Right atrium auricular region (tissue), 2 donors: ENCODE measurements at places on chromosomes 13 and 19. TPM values are rescaled to one million over a fixed set of nuclear protein-coding genes. Genes with fewer than 3 reads are reported as not detected.

DNA sequence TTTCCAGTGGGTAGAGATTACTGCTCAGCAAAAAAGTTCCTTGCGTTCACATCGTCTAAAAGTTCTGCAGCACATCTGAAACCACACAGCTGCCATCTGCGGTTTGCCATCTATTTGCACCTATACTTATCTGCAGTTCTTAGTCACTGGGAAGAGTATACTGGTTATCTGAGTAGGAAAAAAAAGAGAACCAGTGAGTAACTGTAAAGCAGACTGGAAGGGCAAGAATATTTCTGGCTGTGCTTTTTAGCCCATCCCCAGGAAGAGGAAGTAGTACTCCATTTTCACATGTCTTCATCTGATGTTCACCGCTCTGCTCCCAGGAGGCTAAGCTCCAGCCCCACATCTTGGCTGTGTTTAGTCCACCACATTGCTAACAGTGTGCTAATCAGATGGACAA lies 35.6 kb downstream of the EFNB2 start:
- H3K27me3 ChIP-seq, result no peaks in the 10 kb centered on the region
- H3K36me3 ChIP-seq, result no peaks in the 10 kb centered on the region
- DNase-seq, result no peak
- H3K27ac ChIP-seq, result no peak overlapping the region
- no peak overlapping the region for H3K4me3 ChIP-seq
- H3K4me1 ChIP-seq, result no peaks in the 10 kb centered on the region

The TEX101 gene
- total RNA-seq, result not detected

The LHB gene
- total RNA-seq, result not detected

DNA sequence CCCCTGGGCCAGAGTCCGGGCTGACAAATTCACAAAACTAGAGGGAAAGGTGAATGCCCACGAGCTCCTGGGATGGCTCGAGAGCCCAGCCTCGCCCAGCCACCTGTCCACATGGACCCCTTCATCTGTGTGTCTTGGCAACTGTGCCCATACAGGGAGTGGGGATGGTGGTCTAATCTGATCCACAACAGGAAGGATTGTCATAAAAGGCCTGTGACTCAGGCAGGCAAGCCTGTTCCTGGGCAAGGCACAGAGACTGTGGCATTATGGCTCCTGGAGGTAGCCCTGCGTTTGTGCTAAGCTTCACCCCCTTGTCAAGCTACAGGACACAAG lies 20.0 kb downstream of the CAPS start:
- H3K36me3 ChIP-seq, result peaks cover 44% of the 10 kb centered on the region
- H3K4me3 ChIP-seq, result no peak overlapping the region
- no peak for DNase-seq
- H3K4me1 ChIP-seq, result peaks cover 34% of the 10 kb centered on the region
- H3K27ac ChIP-seq, result no peak overlapping the region
- H3K27me3 ChIP-seq, result no peaks in the 10 kb centered on the region

DNA sequence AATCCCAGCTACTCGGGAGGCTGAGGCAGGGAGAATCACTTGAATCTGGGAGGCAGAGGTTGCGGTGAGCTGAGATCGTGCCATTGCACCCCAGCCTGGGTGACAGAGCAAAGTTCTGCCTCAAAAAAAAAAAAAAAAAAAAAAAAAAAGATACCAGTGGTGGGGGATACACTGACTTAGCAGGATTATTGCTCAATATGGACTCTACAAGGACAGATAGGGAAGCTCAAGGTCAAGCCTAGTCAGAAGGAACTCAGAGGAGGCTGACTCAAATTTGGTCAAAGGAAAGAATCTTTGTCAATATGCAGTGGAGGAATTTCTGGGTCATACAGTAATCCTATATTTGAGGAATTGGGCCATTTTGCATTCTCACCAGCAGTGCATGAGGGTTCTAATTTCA lies 6.7 kb upstream of the DIAPH3 start:
- peaks cover 6% of the 10 kb centered on the region for H3K4me1 ChIP-seq
- no peak overlapping the region for H3K27ac ChIP-seq
- no peaks in the 10 kb centered on the region for H3K27me3 ChIP-seq
- no peak for DNase-seq

- H3K27ac ChIP-seq, result no peak overlapping the region
- no peaks in the 10 kb centered on the region for H3K4me1 ChIP-seq
- no peak for DNase-seq
- H3K36me3 ChIP-seq, result peaks cover 17% of the 10 kb centered on the region
These were observed 1.2 kb upstream of the SLC6A16 start for GRCh38 chr19:49326165-49326704.

DNA sequence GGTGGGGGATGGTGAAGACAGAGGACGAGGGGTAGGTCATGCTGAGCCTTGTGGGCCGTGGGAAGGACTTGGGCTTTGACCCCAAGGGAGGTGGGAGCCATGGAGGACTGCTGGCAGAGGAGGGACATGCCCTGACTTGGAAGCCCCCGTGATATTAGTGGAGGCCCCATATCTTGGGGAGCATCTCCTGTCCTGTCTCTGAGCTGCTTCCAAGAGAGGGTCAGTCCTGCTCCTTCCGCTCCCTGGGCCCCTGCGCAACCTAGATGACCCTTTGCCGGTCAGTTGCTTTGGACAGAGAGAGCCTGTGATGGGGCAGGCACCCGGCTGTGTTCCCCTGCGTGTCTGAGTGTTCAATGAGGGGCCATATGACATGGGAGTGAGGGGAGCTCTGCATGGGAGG lies 5.2 kb downstream of the TLE6 start:
- no peak for DNase-seq
- no peak overlapping the region for H3K4me3 ChIP-seq
- H3K27me3 ChIP-seq, result no peaks in the 10 kb centered on the region
- peak overlapping the region; percentile 83 for H3K27ac ChIP-seq

- no peaks in the 10 kb centered on the region for H3K27me3 ChIP-seq
- H3K27ac ChIP-seq, result no peak overlapping the region
- no peaks in the 10 kb centered on the region for H3K36me3 ChIP-seq
- no peaks in the 10 kb centered on the region for H3K4me1 ChIP-seq
These were observed 905.5 kb downstream of the UQCRFS1 start for GRCh38 chr19:28307487-28307886.

- no peak for DNase-seq
- no peaks in the 10 kb centered on the region for H3K27me3 ChIP-seq
- no peak overlapping the region for H3K27ac ChIP-seq
- H3K4me3 ChIP-seq, result no peak overlapping the region
- peaks cover 63% of the 10 kb centered on the region for H3K36me3 ChIP-seq
These were observed 22.1 kb downstream of the VPS36 start for GRCh38 chr13:52428295-52428694.

DNA sequence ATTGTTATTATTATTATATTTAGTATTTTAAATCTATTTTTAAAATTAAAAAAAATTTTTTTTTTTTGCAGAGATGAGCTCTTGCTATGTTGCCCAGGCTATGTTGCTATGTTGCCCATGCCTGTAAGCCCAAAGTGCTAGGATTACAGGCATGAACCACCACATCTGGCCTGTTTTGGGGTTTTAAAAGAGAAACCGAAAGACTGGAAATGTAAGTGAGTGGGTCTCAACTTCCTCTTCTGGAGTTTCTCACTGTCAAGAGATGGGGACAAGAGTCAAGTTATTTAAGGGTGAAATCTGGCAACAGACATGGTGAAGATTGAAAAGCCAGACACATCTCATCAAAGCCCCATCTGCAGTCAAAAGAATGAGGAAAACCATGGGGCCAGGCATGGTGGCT lies 4.2 kb upstream of the OR7G3 start:
- no peaks in the 10 kb centered on the region for H3K36me3 ChIP-seq
- H3K27me3 ChIP-seq, result no peaks in the 10 kb centered on the region
- no peak overlapping the region for H3K27ac ChIP-seq
- no peak overlapping the region for H3K4me3 ChIP-seq

DNA sequence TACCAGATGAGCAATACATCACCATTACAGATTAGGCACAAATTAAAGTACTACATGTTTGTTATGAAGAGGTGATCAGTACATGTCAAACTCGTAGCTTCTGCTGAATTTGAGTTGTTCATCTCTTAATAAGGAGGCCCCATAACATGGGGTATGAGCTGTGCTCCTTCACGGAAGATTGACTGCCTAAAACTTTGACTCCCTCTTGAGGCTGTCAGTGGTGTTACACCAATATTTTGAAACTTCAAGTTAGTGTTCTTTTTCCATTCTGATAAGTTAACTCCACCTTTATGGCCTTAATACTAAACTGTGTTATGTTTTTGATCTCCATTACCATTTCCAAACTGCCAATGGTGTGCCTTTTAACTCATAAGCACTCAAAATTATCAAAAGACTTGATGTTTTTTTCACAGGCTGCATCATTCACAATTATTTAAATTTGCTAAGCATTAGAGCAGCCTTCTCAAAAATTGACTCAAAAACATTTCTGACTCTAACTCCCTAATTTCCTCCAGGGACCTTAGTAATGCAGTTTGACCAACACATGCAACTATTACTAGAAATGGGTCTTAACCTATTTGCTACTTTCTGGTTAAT lies 1591.5 kb downstream of the PCDH9 start:
- H3K4me3 ChIP-seq, result no peak overlapping the region
- DNase-seq, result no peak
- H3K27ac ChIP-seq, result no peak overlapping the region

- no peak overlapping the region for H3K4me3 ChIP-seq
- H3K27ac ChIP-seq, result no peak overlapping the region
- peaks cover 15% of the 10 kb centered on the region for H3K36me3 ChIP-seq
These were observed 126.5 kb downstream of the PIBF1 start for GRCh38 chr13:72908416-72908815.

The RXFP2 gene
- not detected for total RNA-seq
